Naive thymus-derived CD4-positive, alpha-beta T cell (primary cell): ENCODE measurements at places on chromosomes 1 and 21. TPM values are rescaled to one million over a fixed set of nuclear protein-coding genes. Genes with fewer than 3 reads are reported as not detected.

DNA sequence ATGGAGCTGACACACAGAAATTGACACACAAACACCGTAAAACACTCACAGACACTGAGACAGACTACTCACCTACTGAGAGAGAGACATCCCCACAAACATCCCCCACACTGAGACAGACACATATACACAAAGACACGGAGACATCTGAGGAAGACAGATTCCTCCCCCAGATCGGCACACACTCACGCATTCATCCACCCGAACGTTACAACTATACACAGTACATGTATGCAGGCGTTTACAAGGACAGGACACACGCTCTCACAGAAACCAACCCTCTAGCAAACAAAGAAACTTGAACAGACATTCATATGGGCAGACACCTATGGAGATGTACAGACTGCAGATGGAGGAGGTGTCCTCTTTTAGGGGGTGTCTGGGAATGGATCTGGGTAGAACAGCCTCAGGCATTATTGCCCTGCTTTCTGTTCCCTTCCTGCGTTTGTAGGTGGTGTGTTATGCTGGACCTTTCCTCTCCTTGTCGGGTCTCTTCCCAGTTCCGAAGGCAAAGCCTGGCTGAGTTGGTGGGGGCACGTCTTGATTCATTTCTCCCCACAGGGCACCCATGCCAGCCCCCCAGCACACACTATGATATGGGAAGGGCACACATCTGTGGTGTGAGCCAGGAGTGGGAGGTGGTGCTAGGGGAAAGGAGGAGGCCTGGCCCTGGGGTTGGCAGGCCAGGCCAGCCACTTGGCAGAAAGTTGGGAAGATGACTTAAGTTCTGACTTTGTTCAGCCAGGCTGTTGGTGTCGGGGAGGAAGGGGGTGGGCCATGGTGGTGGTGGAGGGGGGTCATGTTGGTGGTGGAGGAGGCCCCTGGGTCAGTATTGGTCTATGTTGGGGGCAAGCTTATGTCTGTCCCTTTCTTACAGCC lies 1.5 kb downstream of the KIRREL1 start:
- H3K27ac ChIP-seq = no peak overlapping the region
- no peaks in the 10 kb centered on the region for H3K27me3 ChIP-seq
- no peak overlapping the region for H3K4me3 ChIP-seq
- no peaks in the 10 kb centered on the region for H3K4me1 ChIP-seq

The ST6GALNAC3 gene
- 4.8 TPM for total RNA-seq

DNA sequence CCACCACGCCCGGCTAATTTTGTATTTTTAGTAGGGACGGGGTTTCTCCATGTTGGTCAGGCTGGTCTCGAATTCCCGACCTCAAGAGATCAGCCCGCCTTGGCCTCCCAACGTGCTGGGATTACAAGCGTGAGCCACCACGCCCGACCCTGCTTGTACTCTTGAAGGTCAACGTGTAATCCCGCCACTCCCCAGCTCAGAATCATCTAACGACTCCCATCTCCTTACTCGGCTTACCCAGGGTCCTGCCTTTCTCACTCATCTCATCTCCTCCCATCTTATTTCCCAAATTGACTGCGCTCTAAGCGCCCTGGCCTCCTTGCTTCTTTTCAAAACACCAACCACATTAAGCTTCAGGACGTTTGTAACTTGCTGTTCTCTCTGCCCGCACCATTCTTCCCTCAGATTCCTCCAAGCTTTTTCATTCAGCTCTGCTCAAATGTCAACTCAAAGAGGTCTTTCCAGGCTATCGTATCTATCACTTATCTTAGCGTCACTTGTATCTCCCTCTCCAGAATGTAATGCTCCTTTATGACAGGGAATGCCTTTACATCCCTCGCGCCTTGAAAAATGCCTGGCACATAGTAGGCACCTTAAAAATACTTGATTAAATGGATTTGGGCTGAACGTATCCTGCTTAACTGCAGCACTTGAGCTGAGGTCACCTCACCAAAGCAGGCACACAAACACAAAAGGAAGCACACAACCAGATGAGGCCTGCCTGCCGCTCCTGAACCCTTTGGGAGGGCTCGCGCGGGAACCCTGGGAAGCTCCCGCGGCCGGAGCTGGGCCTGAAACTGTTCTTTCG lies 1.4 kb upstream of the USP1 start:
- no peaks in the 10 kb centered on the region for H3K27me3 ChIP-seq
- peaks cover 23% of the 10 kb centered on the region for H3K4me1 ChIP-seq
- H3K4me3 ChIP-seq = peak overlapping the region; percentile 89
- H3K36me3 ChIP-seq = no peaks in the 10 kb centered on the region
- DNase-seq = no peak
- peak overlapping the region; percentile 95 for H3K27ac ChIP-seq

The FMN2 gene
- total RNA-seq = not detected

GRCh38 chr1:107009281-107009680 lies 47.2 kb upstream of the PRMT6 start:
- no peak for DNase-seq
- H3K27ac ChIP-seq = no peak overlapping the region
- H3K4me3 ChIP-seq = no peak overlapping the region
- no peaks in the 10 kb centered on the region for H3K36me3 ChIP-seq

GRCh38 chr1:215606564-215607168 lies 39.6 kb downstream of the KCTD3 start:
- no peaks in the 10 kb centered on the region for H3K27me3 ChIP-seq
- H3K4me3 ChIP-seq = no peak overlapping the region
- H3K36me3 ChIP-seq = no peaks in the 10 kb centered on the region
- DNase-seq = no peak
- H3K4me1 ChIP-seq = no peaks in the 10 kb centered on the region

The OPTC gene
- total RNA-seq = not detected

GRCh38 chr1:199101635-199102034 lies 462.8 kb downstream of the PTPRC start:
- H3K4me1 ChIP-seq = no peaks in the 10 kb centered on the region
- no peak for DNase-seq
- no peaks in the 10 kb centered on the region for H3K36me3 ChIP-seq

DNA sequence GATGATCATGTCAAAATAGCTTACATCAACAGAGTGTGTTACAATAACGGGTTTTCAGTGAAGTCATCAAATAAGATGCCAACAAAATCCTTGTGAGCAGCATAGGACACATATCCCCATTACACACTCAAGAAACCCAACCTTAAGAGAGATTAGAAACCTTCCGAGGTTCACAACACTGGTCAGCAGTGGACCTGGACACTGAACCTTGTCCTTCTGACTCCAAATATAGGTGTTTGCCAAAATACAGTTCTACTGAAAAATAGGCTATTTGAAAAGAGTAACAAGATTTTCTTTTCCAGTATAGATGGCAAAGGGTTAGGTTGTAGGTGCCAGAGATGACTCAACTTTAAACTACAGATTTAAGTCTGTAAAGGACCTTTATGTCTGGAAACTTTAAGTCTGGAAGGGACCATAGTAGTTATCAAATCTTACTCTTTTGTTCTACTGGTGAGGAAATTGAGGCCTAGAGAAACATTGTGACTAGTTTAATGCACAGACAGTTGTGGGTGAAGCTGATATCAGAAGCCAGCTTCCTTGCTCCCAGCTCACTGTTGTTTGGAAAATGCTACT lies 811 bp upstream of the REG4 start:
- DNase-seq = no peak
- H3K4me1 ChIP-seq = no peaks in the 10 kb centered on the region
- no peaks in the 10 kb centered on the region for H3K36me3 ChIP-seq
- H3K27me3 ChIP-seq = peaks cover 4% of the 10 kb centered on the region

The ALX3 gene
- total RNA-seq = not detected in 2 replicates

The PLA2G2D gene
- total RNA-seq = not detected in 2 replicates

GRCh38 chr1:110673805-110674336 lies 869 bp downstream of the KCNA3 start:
- H3K27ac ChIP-seq = peak overlapping the region; percentile 88
- peaks cover 5% of the 10 kb centered on the region for H3K4me1 ChIP-seq
- DNase-seq = no peak
- H3K36me3 ChIP-seq = peaks cover 5% of the 10 kb centered on the region
- H3K4me3 ChIP-seq = peak overlapping the region; percentile 97

The ACTL8 gene
- total RNA-seq = not detected
